ENCODE measurements at places on chromosomes 5 and 9. TPM values are rescaled to one million over a fixed set of nuclear protein-coding genes. Genes with fewer than 3 reads are reported as not detected.

Gene SLC4A9
- not detected for total RNA-seq

Gene ARID3C
- total RNA-seq: not detected

Gene FUBP3
- 43.0 TPM for total RNA-seq

Gene P4HA2
- 225 TPM for total RNA-seq

Measured in smooth muscle cell of trachea (primary cell).